ENCODE measurements at places on chromosomes 2 and 18.

GRCh38 chr2:222305516-222306392, 7.0 kb upstream of the PAX3 start:
- peak; percentile 57 for DNase-seq

- DNase-seq, result no peak
These were observed 62.6 kb upstream of the CTLA4 start for GRCh38 chr2:203804764-203805485.

DNA sequence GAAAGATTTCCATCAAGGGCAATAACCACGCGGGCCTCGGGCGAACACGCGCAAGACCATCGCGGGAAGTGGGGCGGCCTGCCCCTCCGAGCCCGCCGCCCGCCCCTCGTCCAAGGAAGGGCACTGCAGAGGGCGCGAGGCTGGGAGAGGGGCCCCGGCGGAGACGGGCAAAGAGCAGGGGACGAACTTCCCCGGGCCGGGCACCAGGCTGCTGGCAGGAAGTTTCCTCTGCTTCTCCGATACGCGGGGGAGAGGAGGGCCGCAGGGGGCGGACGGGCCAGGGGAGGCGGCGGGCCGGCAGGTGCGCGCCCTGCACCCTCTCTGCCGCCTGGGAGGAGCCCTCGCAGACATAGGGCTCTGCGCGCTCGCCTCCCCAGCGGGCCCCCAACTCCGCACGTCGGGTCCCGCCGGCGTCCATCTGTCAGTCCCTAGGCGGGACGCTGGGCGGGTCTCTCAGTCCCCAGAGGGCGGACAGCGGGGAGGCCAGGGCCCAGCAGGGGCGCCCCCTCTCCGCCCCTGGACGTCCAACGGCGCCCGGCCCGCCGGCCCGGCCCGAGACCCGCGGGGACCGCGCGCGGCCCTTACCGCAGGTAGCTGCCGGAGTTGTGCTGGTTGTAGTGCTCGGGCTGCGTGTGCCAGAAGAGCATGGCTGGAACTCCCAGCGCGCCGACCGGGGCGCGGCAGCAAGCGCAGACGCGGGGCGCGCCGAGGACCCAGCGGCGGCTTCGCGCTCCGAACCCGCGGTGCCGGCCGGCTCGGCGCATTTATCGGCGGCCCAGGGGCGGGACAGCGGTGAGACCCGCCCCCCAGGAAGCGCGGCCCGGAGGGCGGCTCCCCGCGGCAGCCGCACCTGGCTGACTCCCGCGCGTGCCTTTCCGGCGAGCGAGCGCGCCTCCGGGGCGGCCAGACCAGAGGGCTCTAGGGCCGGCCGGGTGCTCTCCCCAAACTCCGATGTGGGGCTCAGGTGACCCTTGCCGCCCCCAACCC, at the start of gene TFCP2L1:
TSS of gene TFCP2L1 (minus strand) at position 740 of the 987 bp plus-strand sequence. CDS start at position 647, 93 bp downstream.
- DNase-seq, result no peak

DNA sequence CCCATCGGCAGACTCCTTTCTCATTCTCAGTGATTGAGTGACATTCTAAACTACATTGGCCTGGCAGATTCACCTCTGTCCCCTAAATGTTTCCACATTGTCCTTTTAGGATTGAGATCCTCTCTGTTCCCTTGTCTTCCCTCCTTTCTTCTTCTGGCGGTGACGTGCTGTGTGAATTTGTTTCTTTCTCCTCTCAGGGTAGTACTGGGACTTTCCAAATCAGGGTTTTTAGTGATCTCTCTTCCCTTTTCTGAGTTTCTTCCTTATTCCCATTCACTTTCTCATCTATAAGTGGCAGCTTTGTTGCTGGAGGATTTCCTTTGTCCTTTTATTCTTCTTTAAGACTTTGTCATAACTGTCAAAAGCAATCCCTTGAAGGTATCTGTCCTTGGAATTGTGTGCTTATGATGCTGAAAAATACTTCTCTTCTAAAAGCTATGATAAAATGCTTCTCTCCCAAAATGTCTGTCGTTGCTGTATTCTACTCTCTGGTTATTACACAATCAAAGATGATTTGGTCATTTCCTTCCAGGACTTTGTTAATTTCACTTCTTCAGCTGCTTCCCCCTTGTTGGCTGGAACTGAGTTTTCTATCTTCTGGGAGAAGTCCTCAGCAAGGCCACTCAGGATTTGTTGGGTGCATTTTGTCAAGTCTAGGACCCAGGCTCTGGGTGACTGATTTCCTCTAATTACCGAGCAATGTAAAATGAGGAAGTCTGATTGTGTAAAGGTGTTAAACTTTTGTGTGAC, 4.9 kb upstream of the IL1B start:
- no peak for DNase-seq

DNA sequence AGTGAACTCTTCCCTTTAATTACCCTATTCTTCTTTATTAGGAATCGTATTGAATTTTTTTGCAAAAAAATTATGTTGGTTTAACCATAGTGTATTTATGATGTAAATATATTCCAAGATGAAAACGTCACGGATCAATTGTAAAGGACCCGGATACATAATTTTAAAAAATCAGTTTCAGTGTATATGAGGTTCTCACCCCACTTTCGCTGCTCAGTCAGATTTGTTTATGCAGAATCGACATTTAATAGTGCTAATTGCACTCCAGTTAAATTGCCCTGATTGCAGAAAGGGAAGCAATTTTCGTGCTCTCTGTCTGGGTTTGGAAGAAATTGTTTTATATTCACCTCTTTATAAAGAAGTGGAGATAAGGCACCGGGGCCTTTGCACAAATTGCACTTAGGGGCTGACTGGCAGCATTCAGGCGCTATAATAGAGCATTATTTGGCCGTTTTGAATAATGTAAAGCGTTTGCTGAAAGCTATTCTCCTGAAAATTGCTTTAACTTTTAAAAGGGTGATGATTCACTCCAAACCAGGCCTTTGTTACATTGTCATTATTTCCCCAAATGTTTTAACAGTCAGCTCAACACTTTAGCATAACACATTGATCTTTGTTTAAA, 3.0 kb upstream of the SP9 start:
- no peak for DNase-seq

GRCh38 chr18:5304232-5304631, 8.7 kb upstream of the ZBTB14 start:
- no peak for DNase-seq

DNA sequence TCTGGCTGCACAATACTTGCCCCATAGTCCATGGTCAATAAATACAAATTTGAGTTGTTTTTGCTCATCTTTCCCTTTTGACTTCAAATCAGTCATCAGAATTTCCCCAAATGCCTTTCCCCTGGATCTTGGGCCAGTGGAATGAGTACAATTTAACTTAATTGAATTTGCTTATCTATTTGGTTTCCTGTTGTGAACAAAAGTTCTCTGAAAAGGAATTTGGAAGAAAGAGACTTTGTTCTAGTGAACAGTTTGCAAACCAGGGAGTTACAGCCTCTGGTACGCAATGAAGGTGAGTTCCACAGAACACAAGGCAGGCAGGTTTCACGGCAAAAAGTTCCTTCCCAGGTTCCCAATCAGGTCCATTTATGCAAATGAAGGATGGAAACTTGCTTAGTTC, 1.2 kb upstream of the UGT1A1 start:
- no peak for DNase-seq

DNA sequence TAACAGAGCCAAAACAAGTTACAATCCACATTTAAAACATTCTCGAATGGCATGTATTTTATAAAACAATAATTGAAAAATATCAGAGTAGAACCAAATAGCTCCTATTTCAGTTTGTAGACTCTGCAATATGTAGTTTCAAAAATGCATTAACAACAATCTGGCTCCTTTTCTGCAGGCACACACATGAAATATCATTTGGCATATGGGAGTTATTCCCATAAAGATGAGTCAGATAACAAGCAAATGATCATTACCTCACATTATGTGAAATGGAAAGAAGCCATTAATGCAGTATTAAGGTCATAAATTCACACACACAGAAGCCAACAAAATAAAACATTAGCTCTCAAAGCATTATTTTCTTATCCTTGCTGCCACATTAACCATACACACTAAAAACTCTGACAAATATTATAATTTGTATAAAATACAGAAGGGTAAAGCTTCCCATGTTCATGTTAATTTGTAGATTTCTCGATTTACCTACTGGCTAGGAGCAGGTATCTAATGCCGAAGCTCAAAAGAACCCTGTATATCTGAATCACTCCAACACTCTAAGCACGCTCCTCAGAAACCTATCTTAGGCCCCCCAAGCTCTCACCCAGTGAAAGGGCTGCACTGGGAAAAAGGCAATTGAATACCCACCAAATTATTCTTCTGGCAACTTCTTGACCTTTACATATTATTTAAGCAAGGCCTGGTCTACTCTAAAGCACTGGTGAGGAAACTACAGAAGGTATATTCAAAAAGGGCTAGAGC, 13.8 kb downstream of the NBAS start:
- DNase-seq, result peak; percentile 27

DNA sequence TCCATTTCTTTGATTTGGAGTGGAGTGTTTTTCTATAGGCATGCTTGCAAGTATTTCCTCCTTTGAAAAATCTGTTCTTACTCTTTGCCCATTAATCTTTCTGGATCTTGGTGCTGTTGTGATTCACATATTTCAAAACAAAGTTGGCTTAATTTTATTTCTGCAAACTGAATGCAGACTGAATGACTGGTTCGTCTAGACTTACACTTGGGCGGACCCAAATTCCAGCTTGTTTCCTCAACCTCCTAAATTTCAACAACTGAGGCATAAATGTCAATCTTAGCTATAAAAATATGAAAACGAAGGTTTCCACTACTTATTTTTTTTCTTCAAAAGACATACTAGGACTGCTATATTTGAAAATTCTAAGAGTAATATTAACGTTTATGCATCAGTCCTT, 59.0 kb downstream of the ANKRD44 start:
- peak; percentile 79 for DNase-seq

GRCh38 chr2:231139796-231140195, 15.0 kb upstream of the HTR2B start:
- DNase-seq, result no peak

Measured in GM03348 (cell line).